ENCODE measurements at places on chromosomes 2 and 18.

GRCh38 chr2:1321321-1321720 is 91.9 kb upstream of the TPO start:
- DNase-seq, result no peak

- DNase-seq, result no peak
These were observed 29.9 kb upstream of the ALKAL2 start for GRCh38 chr2:317501-318424.

DNA sequence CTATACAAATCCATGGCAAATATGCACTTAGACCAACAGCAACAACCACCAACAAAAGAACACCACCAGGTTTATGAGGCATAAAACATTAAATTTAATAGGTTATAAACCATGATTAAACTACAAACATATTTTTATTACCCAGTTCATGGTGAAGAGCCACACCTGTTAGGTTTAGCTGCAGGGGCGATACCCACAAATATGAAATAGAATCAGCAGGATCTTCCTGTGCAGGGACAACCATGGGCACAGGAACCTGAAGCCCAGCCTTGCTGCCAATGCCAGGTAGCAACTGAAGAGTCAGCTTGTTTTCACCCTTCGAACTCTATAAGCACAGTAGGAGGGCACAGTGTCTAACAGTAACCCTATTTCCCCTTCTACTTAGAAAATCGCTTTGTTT is 675.0 kb downstream of the SATB2 start:
- DNase-seq, result no peak

DNA sequence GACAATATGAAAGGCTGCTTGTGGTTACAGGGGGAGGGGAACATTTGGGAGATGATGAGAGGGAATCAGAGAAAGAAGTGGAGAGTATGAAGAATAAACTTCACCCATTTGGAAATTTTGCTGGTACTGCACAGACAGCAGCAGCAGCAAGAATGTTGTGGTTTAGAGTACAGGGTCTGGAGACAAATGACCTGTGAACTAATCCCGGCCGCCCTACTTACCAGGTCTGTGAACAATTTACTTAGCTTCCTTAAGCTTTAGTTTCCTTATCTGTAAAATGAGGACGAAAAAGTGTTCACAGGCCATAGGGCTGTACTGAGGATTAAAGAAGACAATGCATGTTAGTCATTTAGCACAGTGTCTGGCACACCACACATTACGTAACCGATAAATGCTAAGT is 685.4 kb upstream of the CELF4 start:
- DNase-seq, result no peak

- DNase-seq, result no peak
These were observed 279.1 kb upstream of the LYPD1 start for GRCh38 chr2:132949108-132949507.

- no peak for DNase-seq
These were observed 301.3 kb downstream of the HRH4 start for GRCh38 chr18:24761765-24762164.

DNA sequence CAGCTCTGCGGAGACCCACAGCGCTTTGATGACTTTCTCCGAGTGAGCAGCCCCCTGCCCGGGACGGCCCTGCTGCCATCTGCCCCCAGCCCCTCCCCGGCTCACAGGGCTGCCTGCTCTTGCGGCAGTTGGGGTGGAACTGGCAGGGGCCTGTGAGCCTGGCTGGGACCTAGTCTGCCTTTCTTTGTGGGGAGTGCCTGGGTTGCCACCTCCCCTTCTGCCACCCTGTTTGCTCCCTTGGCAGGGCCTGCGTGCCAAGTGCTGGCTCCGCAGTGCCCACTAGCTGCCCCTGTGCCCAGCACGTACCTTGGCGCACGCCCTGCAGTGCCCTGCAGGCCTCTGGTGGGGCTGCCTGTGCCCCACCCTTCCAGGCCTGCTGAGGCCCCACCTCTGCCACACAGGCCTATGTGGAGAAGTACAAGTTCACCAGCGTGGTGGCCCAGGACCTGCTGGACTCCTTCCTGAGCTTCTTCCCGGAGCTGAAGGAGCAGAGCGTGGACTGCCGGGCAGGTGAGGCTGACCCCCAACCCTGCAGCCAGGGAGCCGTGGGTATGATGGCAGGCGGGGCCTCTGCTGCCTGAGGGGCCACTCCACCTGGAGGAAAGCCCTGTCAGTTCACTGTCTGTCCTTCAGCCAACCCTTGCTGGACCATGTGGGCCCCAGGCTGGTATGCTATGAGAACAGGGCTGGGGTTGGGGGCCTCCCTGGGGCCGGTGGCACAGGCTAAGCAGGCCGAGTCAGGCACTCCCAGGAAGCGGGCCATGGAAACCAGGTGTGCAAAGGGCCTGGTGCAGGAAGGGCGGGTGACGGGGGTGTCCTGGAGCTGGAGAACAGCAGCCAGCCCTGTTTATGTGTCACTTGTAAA is 7.0 kb downstream of the RNPEPL1 start:
- no peak for DNase-seq

DNA sequence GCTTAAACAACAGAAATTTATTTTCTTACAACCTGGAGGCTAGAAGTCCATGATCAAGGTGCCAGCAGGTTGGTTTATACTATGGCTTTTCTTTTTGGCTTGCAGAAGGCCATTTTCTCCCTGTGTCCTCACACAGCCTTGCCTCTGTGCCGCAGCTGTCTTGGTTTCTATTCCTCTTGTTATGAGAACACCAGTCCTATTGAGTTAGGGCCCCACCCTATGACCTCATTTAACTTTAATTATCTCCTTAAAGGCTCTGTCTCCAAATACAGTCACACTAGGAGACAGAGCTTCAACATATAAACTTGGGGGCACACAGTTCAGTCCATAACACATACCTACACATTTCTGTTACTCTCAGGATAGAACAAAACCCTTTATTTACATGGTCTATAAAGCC is 17.3 kb upstream of the RHOB start:
- DNase-seq, result no peak

DNA sequence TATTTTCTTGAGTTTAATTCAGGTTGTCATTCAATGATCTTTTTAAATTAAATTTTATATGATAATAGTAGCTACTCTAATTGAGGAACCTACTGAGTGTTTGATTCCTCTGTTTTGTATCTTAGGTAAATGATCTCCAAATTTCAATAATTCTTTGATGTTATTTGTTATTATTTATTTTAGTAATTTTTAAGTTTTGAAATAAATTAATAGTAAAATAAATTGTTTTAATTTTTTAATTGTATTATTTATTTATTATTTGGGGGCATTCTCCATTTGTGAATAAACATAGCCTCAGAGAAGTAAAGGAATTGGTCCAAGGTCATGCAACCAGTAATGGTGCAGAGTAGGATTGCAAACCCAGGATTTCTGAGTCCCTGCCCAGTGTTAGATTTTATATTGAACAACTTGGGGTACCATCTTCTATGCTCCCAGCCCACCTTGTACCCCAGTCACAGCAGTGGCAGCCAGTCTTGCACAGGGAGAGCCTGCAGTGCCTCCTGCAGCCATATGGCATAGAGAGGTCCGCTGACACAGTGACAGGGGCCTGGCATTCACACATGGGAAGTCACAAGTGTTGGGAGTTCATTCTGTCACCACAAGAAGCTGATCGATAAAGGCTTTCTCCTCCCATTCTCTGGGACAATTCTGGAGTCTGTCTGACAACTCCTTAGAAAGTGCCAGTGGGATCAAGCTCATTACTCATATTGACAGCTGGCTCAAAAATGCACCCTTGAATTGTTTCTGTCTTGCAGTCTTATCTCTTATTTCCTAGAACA is 110.0 kb upstream of the ETAA1 start:
- no peak for DNase-seq

- no peak for DNase-seq
These were observed 189.3 kb downstream of the CLIP4 start for GRCh38 chr2:29304399-29305060.

DNA sequence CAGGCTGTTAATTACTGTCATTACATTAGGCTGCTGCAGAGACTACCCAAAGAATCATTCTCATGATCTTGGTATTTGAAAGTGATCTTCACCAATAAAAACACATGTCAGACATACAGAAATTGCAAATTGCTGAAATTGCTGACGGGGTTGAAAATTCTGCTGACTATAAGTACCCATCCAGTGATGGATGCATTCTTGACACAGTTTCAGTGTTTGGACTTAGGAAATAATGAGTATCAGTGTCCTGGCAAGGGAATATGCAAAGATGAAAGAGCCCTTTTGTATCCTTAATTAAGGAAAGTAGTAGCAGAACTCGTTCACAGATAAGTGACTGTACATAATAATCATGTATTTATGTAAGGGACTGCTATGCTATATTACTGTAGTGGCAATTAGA is 221.1 kb upstream of the ATP5MC3 start:
- DNase-seq, result no peak

GRCh38 chr2:234528410-234529148 is 31.7 kb upstream of the ARL4C start:
- no peak for DNase-seq

DNA sequence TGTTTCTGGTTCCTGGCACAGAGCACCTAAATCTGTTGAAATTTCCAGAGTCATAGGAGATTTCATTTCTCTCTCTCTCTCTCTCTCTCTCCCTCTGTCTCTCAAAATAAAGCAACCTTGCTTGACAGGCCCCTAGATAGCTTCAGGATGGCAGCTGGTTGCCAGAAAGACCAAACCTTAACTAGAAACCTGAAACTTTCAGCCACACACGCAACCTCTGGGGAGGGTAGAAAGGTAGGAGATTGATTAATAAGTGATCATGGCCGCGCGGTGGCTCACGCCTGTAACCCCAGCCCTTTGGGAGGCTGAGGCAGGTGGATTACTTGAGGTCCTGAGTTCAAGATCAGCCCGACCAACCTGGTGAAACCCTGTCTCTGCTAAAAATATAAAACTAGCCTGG is 1885.4 kb upstream of the CELF4 start:
- no peak for DNase-seq

GRCh38 chr18:5879479-5879882 is 15.8 kb downstream of the TMEM200C start:
- no peak for DNase-seq

- no peak for DNase-seq
These were observed 3.4 kb upstream of the ASNSD1 start for GRCh38 chr2:189657867-189658266.

- DNase-seq, result no peak
These were observed 57.6 kb upstream of the NOSTRIN start for GRCh38 chr2:168744844-168745243.

- no peak for DNase-seq
These were observed 226.8 kb downstream of the LDLRAD4 start for GRCh38 chr18:13445241-13445897.

DNA sequence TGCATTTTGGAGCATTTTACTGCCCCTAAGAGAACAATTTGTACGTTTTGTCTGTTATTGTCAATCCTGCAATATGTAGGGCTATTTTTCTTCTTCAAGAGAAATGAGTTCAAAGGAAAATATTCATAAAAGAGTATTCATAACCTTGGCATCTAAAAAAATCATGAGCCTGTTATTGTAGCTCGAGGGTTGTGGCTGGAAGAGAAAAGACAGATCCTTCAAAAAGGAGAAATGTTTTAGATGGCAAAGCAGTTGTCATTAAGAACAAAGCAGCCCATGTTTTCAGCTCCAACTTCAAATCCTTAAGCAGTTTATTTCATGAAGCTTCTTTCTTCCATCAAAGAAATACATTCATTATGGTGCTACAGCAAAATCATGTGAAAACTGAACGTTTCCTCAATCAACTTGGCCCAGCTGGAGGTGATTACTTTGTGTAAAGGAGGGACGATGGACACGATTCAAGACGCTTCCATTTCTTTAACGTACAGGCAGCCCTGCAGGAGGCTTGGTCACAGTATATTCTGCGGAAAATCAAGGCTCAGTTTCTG is 31.4 kb downstream of the QPCT start:
- no peak for DNase-seq

- DNase-seq, result no peak
These were observed 1.8 kb upstream of the SALL3 start for GRCh38 chr18:78977637-78978348.

GRCh38 chr18:394262-394986 is 106.1 kb downstream of the COLEC12 start:
- DNase-seq, result no peak

DNA sequence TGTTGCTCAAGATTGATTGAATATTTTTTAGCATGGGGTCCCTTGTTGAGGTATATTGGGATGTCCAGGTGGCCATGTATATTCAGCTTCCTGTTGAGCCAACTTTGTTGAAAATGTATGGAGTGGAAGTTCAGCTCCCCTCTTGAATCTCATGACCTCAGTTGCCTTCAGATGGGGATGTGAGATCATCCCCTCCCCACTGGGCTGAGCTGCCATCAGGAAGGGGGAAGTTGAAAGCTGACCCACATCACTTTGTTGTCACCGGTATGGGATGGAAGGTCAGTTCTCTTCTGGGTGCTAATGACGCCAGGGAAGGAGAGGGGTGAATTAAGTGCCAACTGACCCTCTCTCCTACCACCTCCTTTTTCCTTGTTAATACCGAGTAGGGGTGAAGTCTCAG is 33.9 kb downstream of the ACOXL start:
- no peak for DNase-seq

DNA sequence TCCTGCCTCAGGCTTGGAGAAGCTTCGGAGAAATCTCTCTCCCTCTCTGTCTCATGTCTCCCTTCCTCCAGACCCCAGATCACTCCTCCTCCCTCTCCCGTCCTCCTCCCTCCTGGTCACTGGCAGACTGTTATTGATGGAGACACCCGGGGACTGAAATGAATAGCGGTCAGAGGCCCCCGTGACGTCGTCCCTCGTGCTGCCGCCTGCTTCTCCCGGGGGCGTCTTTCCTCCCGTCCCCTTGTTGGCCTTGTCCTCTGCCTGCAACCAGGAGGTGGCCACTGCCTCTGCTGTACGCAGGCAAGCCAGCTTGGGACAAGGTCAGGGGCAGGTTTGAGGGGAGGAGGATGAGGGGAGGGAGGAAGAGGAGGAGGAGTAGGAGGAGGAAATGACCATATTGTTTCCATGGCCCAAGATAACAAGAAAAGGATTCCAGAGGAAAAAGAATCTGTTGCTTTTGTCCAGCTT is 78.2 kb downstream of the CELF4 start:
- no peak for DNase-seq

GRCh38 chr2:159944874-159945273 is 117.5 kb downstream of the PLA2R1 start:
- DNase-seq, result no peak

- no peak for DNase-seq
These were observed 823 bp upstream of the RNU2-63P start for GRCh38 chr2:88016960-88017779.

- no peak for DNase-seq
These were observed 10.6 kb downstream of the SCN3A start for GRCh38 chr2:165193178-165193777.

- no peak for DNase-seq
These were observed 109.1 kb downstream of the PLEKHA3 start for GRCh38 chr2:178589335-178589734.

GRCh38 chr18:13191779-13192178 is 26.8 kb upstream of the LDLRAD4 start:
- no peak for DNase-seq

- no peak for DNase-seq
These were observed 19.4 kb downstream of the RRM2 start for GRCh38 chr2:10141736-10142639.

DNA sequence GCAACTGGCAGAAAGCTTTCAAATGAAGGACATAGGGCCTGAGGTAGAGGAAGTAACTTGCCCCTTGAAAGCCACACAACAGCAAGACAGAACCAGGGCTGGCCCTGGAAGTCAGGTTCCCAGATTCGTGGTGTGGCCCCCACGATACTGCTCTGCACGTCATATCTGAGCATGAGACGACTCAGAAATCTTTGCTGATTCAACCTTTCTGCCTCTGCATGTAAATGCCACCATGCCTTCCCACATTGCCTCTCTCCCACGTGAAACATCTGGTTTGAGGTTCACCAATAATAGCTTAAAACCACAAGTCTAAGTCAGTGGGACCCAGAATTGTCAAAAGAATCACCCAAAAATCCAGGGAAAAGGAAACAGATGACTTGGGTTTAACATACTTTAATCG is 214.0 kb upstream of the TRIB2 start:
- DNase-seq, result no peak

Data from hematopoietic multipotent progenitor cell (in vitro differentiated cells).